ENCODE measurements at places on chromosomes 5 and 9.

DNA sequence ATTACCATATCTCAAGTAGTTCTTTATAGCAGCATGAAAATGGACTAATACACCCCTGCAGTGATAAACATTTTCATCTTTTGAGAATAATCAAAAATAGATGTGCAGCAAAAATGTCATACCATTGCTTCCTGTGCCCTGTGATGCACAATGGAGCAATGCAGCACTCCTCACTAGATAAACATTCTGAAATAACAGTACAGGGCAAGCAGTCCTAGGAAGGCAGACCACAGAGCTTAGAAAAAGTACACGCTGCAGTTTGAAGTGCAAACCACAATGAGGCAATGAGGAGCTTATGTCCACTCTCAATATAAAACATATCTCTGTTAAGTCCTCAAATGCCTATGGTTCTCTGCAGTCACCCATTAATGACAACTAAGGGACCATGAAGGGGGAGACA, 367.6 kb downstream of the PDE4D start:
- DNase-seq: no peak

DNA sequence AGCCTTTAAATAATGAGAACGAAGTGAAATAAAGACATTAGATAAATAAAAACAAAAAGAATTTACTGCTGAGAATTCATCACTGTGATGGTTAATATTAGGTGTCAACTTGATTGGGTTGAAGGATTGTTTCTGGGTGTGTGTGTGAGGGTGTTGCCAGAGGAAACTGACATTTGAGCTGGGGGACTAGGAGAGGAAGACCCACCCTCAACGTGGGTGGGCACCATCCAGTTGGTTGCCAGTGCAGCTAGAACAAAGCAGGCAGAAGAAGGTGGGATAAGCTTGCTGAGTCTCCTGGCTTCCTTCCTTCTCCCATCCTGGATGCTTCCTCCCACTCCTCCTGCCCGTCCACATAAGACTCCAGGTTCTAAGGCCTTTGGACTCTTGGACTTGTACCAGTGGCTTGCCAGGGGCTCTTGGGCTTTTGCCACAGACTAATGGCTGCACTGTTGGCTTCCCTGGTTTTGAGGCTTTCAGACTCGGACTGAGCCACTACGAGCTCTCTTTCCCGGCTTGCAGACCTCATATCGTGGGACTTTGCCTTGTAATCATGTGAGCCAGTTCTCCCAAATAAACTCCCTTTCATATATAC, 43.7 kb upstream of the ABL1 start:
- DNase-seq: no peak

GRCh38 chr9:35568196-35568595, 36.9 kb upstream of the TESK1 start:
- no peak for DNase-seq

DNA sequence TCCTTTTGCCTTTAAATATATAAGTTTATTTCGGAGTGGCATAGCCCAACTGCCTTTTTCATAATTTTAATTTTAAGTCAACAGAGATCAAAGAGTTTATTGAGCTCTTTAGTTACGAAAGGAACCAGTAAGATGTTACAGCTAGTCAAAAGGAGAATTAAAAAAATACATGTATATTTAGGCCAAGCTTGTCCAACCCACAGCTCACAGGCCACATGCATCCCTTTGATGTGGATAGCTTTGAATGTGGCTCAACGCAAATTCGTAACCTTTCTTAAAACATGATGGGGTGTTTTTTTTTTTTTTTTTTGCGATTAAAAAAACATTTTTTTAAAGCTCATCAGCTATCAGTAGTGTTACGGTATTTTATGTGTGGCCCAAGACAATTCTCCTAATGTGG, 50.2 kb upstream of the IL31RA start:
- no peak for DNase-seq

GRCh38 chr5:9269014-9269413, 276.9 kb downstream of the SEMA5A start:
- no peak for DNase-seq

DNA sequence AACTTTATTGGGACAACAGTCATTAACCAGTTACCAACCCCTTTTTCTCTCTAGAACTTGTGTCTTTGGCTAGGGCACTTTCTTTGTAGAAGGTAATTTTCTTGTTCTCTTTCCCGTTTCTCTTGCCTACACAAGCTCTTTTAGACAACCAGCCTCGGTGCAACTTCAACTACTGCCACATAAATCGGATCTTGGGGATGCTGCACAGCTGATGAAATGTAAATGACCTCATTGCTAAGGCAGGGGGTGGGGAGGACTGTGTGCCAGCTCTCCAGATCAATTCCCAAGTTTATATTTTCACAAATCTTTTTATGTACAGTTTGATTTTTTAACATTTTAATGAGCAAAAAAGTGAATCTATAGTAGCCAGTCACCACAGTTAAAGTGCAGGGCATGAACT, 157.6 kb downstream of the DENND1A start:
- no peak for DNase-seq

GRCh38 chr5:112634796-112635195, 102.9 kb upstream of the APC start:
- no peak for DNase-seq

DNA sequence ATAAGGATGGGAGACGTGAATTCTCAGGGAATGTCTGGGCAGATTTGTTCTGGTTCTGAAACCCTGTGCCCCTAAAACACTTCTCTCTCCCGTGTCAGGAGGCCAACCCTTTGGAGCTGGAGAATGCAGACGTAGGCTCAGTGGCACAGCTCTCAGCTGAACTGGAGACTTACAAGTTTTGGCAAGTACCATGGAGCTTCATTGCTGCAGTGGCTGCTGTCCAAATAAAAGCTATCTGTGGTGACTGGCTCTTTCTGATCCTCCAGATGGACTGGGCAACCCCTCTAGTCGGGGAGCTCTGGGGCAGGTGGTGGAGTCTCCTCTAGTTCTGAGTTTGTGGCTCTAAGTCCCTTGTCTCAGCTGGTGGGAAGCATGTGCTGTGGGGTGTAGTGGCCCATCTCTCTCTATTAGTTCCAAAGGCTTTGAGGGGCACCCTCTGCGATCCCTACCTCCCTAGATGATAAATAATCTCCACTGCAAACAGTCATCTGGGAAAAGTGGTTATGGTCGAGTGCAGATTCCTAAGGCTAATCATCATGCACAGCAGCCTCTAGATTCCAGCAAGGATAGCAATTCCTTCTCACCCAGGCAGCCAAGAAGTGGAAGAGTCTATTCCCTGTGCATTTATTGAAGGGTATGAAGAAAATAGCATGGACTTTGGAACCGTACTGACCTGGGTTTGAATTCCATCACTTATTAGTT, 204.2 kb upstream of the KLF4 start:
- no peak for DNase-seq

GRCh38 chr9:5841771-5842573, 9.1 kb upstream of the ERMP1 start:
- no peak for DNase-seq
